ENCODE measurements at places on chromosomes 12 and 14.

- DNase-seq = no peak
Observed at GRCh38 chr12:2011643-2012607, 7.7 kb upstream of the DCP1B start.

- DNase-seq = peak; percentile 95
Observed at GRCh38 chr12:27014085-27014858, at the start of gene TM7SF3. TSS of gene TM7SF3 (minus strand) at chr12:27014384. CDS start at chr12:27014168, 216 bp downstream.

GRCh38 chr12:3641428-3642018 lies 111.4 kb downstream of the CRACR2A start:
- no peak for DNase-seq

DNA sequence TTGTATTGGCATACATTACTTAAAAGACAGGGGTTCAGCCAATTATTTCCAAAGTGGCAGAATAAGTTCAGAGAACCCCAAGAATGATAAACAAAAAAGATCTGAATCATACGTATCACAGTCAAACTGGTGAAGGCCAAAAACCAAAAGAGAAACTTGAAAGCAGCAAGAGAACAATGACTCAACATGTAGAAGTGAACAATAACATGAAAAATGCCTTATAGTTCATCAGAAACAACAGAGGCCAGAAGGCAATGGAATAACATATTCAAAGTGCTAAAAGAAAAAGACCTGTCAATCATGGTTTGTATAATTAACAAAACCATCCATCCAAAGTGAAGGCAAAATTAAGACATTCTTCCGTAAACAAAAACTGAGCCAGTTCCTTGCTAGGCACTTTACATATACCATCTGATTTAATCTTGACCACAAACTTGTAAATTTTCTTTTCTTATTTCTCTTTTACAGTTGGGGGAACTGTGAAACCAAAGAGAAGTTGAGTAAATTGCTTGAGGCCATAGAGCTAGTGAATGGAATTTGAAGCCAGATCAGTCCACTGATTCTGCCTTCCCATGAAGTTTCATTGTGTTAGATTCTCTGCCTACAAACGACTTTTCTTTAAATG lies 232.1 kb upstream of the SEL1L start:
- DNase-seq = no peak

GRCh38 chr14:95906591-95906990 lies 30.0 kb downstream of the TUNAR start:
- DNase-seq = no peak

DNA sequence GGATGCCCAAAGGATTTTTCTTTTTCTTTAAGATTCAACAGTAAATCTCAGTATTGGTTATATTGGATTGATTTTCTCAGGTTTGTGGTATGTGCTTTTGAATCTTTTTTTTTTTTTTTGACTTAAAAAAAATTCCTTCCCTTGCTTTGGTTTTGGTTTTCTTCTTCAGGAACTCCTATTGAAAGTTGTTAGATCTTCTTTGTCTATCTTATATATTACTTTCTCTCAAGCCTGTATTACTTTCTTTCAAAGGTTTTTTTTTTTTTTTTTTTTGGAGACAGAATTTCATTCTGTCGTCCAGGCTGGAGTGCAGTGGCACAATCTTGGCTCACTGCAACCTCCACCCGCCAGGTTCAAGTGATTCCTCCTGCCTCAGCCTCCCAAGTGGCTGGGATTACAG lies 21.9 kb downstream of the PPP4R4 start:
- DNase-seq = no peak

DNA sequence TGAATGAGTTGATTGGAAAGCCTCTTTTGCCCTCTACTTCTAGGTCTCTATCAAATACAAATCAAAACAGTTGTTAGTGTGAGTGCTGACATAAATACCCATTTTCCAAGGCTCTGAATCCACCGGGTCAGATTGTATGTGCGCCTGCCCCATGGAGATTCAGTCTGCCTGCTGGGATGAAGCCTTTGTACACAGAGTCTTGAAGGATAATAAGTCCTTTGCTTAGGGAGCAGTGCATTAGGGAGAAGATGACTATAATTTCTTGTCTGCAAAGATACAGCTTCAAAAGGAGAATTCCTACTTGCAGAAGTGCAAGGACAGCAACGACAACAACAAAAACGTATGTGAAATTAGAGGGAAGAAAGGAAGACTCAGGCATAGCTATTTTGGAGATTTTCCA lies 90.3 kb upstream of the VRK1 start:
- no peak for DNase-seq

DNA sequence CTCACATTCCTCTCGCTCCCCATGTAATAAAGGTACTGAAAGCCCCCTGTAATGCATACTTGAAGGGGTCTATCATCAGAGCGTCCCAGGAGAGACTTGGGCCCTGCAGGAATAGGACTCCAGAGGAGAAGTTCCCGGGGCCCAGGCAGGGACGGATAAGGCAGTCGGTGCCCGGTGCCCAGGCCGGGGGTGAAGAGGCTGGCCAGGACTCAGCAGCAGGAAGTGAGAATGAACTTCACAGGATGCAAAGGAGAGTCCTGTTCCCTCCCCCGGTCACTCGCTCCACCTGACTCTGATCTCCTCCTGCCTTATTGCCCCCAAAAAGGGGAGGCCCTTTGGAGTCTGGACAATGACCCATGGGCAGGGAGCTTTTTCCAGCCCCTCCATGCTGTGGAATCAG lies 40.2 kb downstream of the LRRC74A start:
- DNase-seq = no peak

GRCh38 chr14:42299692-42300091 lies 693.0 kb downstream of the LRFN5 start:
- no peak for DNase-seq

DNA sequence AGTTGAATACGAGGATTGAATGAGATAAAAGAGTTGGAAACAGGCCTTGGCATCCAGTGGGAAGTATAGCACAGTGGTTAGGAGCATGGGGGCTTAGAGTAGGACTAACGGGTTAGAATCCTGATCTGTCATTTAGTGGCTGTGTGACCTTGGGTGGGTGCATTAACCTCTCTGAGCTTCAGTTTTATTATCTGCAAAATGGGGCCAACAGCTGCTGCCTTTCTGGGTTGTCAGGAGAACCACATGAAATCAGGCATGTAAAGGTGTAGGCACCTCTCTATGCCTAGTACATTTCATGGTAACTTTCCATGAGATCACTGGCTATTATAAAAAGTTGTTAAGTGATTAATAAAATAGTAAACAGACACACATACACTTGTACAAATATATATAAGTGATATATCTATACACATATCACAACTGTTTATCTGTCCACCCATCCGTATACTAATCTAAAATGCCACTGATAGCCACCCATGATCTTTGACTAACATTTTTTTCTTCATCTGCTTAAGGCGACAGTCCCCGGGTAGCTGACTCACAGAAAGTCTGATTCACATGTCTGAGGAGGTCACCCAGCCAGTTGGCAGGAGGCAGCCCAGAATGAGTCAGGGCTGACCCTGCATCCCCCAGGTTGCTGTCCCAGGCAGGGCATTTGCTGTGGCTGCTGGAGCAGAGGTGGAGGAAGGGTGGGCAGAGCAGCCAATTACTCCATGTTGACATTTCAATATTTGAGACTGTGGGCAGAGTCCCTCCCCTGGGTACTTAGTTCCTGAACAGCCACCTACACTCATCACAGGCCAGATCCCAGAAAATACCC lies 125.6 kb upstream of the NOS1 start:
- no peak for DNase-seq

- no peak for DNase-seq
Observed at GRCh38 chr14:27391331-27391730, 793.5 kb upstream of the NOVA1 start.

- no peak for DNase-seq
Observed at GRCh38 chr12:28826766-28827165, 322.3 kb upstream of the FAR2 start.
